NCI-H187 (cell line): ENCODE measurements at places on chromosomes 16 and 17.
A peak's percentile ranks its signal among the peaks of the same experiment; 100 is the strongest.

DNA sequence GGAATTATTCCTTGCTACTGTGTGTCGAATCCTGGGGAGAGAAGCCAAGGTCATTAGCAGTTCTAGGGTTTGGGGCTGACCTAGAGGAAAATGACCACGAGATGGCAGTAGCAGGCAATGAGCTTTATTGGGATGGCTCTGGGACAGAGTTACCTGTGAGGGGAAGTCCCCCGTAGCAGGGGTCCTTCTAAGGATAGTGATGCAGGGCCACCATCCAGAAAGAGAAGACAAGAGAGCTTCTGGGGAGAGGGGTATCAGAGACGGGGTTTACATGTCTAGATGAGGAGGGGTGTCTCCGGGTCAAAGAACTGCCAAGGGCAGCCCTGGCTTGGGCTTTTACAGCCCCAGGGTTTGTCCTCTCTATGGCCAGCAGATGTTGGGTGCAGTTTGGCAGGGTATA is 6.4 kb upstream of the GGT6 start:
- peak; percentile 32 for DNase-seq

DNA sequence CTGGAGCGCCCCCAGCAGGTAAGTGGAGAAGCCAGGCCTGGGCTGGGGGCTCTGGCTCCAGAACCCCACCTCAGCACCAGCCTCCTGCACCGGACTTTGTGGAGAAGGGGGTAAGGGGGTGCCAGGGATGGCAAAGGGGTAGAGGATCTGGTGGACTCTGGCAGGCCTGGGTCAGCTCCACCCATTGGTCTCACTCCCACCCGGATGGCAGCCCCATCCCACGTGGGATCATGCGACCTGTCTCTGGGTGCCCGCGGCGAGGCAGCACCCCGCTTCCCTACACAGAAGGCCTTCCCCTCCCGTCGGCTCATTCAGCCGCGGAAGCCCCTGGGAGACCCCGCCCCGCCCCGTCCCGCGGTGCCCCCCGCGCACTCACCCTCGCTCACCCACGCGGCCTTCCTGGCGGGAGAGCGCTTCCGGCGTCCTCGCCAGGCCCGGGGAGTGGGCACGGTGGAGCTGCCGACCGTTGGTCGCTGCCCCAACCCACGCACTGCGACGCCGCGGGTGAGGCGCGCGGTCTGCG is 498 bp upstream of the PLEKHG4 start:
- no peak for DNase-seq

GRCh38 chr17:13429201-13429600 is 172.5 kb downstream of the HS3ST3A1 start:
- no peak for DNase-seq

- DNase-seq = no peak
These were observed 62.1 kb downstream of the CRISPLD2 start for GRCh38 chr16:84881702-84882521.

GRCh38 chr17:9185142-9185541 is 163.8 kb downstream of the NTN1 start:
- no peak for DNase-seq

GRCh38 chr17:29216856-29217255 is 29.8 kb upstream of the CRYBA1 start:
- no peak for DNase-seq

DNA sequence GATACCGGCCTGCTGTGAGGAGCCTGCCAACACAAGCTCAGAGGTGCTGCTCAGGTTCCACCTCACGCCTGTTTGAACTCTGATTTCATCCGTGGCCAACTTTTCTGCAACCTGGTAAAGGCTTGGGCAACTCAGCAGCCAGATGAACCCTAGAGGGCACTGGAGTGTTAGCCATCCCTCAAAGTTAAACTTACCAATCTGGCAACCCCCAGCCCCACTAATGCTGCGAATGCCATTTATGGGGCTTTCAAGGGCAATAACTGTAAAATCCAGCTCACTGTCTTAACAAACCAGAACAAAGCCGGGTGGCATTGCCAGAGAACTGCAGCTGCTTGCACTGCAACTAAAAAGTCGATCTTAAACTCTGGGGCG is 105.5 kb downstream of the AXIN2 start:
- no peak for DNase-seq

GRCh38 chr16:3080024-3080423 is 14.6 kb downstream of the IL32 start:
- no peak for DNase-seq

- no peak for DNase-seq
These were observed 11.5 kb downstream of the SLC35B1 start for GRCh38 chr17:49696233-49696761.

GRCh38 chr17:44607836-44608690 is 48.2 kb upstream of the MEIOC start:
- no peak for DNase-seq

DNA sequence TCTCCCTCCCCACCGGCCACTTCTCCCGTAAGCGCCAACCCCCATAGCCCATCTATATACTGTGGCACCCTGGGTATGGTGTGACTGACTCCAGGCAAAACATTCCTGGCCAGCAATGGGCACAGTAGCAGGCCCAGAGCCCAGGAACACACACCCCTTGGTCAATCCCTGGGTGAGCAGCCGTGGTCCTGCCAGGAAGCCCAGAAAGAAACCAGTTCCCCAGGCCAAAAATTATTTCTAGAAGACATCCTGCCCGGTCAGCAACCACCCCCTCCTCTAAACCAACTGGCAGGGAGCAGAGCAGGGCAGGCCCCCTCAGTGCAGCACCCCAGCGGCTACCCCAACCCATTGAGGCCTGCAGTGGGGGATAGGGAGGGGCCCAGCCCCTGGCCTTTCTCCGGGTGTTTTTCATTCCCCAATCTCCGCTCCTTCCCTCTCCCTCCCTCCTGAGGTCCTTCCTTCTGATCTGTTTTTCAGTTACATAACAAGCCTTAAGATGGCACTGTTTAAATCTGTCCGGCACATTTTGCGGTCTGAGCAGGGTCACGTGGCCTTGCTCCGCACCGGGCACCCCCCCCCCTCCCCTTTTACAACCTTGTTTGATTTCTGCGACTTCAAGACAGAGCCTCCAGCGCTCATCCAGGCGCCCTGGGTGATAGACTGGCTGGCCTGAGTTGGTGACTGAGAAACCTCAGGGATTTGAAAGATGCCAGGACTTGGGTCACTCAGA is 2.0 kb downstream of the NPTX1 start:
- DNase-seq = no peak

- DNase-seq = no peak
These were observed 8.3 kb downstream of the BAIAP3 start for GRCh38 chr16:1341495-1342420.

DNA sequence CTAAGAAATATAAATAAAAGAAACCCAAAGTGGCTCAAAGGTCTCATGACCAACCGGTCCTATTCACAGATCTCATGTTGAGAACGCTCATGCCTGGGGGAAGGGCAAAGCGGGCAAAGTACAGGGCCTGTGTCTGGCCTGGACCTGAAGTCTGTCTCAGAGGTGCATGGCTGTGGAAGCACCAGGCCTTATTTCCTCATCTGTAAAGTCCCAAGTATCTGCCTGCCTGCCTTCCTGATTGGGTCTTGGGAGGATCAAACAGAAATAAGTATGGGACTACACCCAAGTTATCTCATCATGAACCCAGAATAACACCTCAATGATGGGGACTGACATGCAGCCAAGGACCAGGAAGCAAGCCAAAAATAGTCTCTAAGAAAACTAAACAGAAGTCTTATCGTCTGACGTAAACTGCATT is 14.2 kb downstream of the AXIN2 start:
- no peak for DNase-seq

DNA sequence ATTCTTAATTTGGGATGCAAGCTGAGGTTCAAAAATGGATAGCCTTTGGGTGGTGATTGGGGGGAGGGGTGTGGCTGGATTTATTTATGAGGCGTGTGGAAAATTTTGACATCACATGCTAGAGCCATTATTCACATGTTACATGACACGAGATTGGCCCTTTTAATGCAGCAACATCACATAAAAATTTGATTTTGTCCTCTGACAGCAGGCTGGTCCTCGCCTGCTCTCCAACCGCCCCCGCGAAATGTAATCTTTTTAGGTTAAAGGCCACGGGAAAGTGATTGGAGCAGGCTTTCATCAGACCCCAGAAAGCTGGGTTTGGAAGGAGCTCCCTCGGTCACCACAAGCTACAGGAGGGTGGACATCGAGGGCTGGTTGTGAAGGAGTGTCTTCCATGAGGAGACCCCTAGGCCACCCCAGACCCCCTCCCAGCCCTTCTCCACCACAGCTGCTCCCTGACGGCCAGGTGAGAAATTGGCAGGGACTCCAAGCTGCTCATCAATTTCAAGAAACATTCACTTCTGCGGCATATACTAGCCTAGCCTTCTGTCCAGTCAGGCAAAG is 502.7 kb upstream of the PSMD7 start:
- DNase-seq = no peak

GRCh38 chr16:79509211-79509631 is 91.3 kb downstream of the MAF start:
- no peak for DNase-seq

- DNase-seq = no peak
These were observed 14.9 kb downstream of the GLG1 start for GRCh38 chr16:74591876-74592650.

GRCh38 chr17:31803494-31804213 is 55.4 kb downstream of the COPRS start:
- DNase-seq = no peak
